ENCODE measurements at places on chromosomes 16 and 17.

- DNase-seq: no peak
Measured at GRCh38 chr16:31130336-31130891, 5.1 kb downstream of the PRSS8 start.

DNA sequence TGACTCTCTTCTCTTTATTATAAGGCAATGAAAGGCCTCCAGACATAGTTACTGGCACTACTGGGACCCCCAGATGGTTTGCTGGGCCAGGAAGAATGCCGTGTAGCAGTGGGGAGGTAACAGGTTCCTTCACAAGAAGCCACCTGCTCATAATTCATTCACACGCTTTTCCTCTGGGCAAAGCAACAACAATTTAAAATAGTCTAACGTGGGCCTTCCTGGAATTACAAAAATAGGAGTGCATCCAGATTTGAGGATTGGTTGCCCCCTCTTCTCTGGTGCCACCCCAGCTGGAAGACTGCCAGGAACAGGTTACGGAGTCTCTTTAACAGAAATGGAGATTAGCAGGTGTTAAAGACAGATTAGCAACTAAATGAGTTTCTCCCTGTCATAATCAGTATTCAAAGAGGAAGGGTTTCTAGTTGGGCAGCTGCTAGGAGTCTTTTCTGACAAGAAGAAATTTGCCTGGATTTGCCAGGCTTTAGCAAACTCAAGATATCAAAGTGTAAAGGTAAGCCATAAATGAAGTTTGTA is 409.6 kb downstream of the NPIPA8 start:
- no peak for DNase-seq

- DNase-seq: no peak
Measured at GRCh38 chr17:28317966-28318758, 838 bp upstream of the TMEM97 start.

DNA sequence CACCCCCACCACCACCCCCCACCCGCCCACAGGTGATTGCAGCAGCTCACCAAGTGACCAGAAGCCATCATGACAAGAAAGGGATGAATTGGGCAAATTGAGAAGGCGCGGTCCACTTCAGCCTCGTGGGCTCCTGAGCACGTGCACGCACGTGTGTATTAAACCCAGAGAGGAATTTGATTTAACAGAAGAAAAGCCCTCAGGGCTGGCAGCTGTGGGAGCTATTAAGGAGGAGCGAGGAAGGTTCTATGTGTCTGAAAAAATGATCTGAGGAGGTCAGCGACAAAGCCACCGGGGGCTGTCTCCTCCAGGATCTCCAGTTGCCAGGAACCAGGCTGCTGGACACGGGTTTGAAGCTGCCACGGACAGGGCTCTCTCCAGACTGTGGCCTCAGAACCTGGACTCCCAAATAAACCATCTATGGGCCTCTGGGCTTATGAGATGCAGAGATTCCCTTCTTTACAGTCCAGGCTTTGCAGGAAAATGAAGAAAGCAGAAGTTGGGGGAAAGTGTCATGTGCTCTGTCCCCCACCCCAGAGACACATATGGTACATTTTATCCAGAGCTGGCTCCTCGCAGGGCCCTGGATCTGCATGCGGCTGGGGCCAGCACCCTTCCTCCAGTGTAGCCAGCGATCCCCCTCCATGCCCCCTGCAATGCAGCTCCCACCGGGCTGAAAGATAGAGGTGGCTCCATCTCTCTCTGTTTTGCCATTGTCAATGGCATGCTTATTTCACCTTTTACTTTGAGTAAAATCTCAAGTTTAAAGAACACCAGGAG is 219.7 kb upstream of the RPL38 start:
- DNase-seq: no peak

- no peak for DNase-seq
Measured at GRCh38 chr16:65842067-65842466, 524.4 kb upstream of the CDH5 start.

- no peak for DNase-seq
Measured at GRCh38 chr17:326010-326621, 26.5 kb downstream of the RPH3AL start.

DNA sequence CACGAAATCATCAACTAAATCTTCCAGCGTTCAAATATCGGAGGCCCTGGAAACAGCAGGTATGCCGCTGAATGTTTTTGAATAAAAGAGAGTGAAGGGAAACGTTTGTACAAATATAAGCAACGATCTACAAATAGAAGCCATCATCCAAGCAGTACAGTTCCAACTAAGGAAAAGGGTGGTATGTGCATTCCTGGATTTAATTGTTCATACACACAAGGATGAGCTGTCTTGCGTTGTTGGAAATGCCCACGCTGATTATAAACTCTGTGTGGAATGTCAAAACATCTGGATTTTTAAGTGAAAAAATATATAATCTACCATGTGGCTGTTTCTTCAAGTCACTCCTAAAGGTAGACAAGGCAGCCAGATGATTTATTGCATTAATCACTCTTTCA is 191.8 kb upstream of the HSBP1 start:
- no peak for DNase-seq

DNA sequence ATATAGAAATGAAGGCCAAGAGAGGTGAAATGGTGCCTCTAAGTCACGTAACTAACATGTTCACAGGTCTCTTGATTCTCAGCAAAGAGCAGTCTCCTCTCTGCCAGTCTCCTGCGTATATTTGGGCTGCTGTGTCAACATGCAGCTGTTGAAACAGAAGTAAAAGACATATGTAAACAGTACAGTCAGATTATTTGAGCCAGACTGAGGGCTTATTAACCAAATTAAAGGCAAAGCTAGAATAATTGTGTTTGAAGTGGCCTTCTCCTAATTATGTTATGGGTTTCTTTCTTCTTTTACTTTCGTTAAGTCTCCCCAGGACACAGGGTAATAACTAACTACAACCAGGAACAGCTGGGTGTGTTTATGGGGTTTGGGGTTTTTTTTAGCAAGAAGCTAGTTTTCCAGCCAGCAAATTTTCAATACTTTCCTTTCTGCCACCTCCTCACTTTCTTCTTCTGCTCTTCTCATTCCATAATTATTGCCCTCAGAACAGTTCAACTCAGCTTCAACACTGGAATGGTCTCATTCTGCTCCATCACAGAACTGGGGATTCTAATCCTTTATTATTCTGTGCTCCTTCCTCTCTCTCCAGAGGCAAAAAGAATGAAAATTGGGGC is 18.4 kb downstream of the G6PC1 start:
- peak; percentile 97 for DNase-seq

DNA sequence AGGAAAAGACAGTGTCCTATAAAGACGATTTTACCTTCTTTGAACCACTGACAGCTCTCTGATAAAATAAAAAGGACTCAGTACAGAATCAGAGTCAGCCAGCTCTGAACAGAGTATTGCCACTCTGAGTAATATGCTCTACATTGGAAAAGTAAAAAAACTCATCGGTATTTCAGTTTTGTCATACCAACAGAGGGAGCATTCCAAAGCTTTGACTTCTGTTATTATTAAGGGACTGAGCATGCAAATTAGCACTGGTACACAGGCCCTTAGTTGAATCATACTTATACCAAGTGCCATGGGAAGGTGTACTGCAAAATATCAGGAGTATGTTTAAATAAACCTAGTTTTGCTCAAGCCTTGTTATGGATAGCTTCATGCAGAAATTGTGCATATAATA is 509.0 kb upstream of the KIF2B start:
- no peak for DNase-seq

DNA sequence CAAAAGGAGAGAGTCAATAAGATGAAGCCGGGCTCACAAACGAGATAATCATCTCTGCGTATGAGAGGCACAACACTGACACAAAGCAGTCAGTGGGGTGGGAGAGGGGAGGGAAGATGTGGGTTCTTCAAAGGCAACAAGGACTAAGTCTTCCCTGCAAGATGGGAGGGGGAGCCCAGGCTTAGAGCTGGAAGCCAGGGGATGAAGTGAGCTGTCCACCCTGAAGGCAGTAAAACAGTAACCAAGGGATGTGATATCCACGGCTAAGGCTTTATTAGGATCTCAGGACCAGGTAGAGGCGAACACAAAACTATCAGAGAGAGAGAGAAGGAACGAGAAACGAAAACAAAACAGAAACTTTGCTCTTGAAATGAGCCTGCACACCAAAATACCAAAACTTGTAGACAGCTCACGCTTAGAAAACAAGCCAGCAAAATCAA is 115.9 kb downstream of the DYNLRB2 start:
- no peak for DNase-seq

DNA sequence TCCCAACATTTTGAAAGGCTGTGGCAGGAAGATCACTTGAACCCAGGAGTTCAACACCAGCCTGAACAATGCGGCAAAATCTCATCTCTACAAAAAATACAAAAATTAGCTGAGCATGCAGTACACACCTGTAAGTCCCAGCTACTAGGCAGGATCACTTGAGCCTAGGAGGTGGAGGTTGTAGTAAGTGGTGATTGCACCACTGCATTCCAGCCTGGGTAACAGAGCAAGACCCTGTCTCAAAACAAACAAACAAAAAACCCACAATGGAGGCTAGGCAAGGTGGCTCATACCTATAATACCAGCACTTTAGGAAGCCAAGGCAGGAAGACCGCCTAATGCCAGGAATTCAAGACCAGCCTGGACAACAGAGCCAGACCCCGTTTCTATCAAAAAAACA is 12.0 kb downstream of the APPBP2 start:
- no peak for DNase-seq

DNA sequence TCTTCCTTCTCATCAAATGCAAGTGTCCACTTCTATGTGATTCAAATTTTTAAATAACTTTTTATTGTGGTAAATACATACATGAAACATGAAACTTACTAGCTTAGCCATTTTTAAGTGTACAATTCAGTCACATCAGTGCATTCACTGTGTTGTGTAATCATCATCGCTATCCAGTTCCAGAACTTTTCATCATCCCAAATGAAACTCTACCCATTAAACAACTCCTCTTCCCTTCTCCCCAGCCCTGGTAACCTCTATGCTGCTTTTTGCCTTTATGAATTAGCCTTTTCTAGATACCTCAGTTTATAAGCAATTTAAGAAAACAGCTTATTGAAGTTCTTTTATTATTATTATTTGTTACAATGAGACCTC is 41.1 kb upstream of the IL34 start:
- DNase-seq: no peak

DNA sequence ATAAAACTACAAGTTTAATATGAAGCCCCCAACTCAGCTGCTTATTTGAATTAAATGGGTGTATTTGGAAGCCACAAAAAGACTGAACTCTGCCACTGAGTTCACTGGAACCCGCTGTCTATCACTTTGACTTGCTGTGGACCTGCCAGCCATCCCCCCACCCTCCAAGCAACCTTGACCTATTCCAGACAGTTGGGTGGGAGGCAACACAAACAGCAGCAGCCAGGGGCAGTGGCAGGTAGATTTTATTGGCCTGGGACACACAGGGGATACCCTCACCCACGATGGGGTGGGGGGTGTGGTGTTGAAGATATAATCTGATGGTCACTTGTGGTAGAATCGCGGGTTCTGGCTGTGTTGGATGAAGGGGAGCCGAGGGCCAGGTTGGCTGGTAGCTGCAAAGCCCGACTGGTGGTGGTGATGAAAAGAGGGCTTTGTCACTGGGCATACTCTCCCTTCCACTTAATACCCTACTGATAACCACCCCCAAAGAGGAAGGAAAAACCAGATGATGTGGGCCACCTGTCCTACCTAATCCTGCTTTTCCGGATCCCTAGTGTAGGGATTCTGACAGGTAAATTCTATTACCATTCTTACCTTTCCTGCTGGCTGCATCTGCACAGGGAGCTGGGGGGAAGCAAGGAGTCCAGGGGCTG is 2.6 kb downstream of the GPS2 start:
- DNase-seq: no peak

DNA sequence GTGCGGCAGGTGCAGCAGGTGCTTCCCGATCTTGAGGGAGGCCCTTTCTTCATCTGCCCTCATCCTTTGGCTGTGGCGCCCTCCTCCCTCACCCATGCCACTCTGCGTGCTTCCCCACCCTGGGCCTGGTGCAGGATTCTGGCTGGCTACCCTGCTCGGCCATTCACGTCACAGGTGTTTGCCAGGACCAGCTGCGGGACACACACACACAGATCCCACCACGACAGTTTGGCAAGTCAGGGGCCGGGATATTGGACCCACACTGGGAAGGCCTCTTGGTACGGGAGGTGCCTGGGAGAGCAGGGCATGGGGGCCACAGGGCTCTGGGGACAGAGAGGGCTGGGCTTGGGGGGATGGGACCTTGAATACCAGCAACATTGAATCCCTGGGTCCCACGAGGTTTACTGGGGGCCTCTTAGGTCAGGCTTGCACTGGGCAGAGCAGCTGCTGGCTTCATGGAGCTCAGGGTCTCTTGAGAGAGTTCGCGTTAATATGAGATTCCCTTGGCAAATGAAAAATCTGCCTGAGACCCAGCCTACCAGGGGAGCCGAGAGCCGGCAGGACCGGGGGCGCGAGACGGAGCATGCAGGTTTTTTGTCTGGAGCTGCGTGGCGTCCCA is 15.1 kb downstream of the ADCY7 start:
- DNase-seq: no peak

DNA sequence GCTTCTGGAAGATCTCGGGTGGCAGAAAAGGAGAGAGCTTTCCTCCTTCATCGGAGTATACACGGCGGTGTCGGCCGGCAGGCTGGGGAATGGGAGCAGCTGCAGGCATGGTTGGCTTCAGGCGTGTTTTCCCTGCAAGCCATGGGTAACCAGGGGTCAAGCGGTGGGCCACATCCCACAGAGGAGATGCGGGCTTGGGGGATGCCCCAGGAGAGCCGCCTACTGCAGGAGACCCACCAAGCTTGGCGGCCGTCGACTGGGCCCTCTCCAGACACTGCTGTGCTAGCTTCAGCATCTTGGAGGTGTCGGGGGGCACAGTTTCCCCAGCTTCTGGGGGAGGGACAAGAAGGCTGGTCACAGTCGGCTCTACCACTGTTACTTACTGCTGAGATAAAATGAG is 4.2 kb downstream of the VPS9D1 start:
- no peak for DNase-seq

GRCh38 chr16:56547949-56548567 is 16.8 kb upstream of the MT4 start:
- DNase-seq: no peak

DNA sequence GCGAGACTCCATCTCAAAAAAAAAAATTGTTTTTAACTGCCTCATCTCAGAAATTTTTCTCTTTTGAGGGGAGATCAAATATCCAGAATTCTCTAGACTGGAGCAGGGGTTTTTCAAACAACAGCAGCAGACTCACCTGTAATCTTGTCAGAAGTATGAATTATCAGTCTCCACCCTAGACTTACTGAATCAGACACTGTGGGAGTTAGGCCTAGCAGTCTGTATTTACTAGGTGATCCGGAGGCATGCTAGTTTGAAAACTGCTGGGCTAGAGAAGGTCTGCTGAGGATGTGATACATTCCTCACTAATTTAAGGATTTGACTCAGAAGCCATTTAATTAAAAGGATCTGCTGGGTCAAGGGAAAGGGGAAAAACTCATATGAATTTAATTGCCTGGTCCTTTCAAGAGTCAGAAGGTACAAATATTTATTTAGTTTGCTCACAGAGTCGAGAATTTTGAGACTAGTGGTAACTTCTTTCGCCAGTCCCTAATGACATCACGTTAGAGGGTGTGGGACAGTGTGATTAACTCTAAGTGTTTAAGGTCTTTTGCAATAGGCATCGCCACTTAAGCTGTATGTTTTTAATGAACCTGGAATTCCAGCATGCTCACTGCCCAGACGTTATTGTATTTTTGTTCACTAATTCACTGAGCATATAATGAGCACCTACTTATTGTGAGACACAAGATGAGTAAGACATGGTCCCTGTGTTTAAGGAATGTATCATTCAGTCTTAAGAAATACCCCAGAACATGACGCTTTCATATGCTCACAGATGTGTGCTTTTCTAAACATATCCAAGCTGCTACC is 14.2 kb downstream of the ATP6V0A1 start:
- no peak for DNase-seq

- DNase-seq: no peak
Measured at GRCh38 chr17:3678821-3679530, 10.4 kb downstream of the EMC6 start.
